ENCODE measurements at places on chromosomes 2 and 18.

DNA sequence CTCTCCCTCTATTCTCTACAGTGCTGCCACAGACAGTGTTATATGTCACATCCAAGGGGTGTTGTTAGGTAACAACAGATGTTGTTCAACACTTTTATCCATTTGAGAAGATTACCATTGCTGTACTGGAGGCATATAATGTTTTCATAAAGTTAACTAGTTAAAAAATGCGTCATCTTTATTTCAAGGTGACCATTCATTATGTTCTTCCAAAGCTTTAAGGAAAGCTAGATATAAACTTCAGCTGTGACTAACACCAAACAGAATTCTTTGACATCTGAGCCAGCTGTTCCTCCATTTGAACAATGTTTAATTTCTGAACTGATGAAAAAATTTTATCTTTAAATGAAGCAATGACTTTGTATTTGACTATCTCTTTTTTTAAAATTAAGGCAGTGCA lies 1099.6 kb upstream of the TMEFF2 start:
- DNase-seq = no peak

- no peak for DNase-seq
Observed at GRCh38 chr2:211798868-211799267, 739.7 kb downstream of the ERBB4 start.

GRCh38 chr2:176536439-176537133 lies 267.3 kb downstream of the MTX2 start:
- DNase-seq = no peak

DNA sequence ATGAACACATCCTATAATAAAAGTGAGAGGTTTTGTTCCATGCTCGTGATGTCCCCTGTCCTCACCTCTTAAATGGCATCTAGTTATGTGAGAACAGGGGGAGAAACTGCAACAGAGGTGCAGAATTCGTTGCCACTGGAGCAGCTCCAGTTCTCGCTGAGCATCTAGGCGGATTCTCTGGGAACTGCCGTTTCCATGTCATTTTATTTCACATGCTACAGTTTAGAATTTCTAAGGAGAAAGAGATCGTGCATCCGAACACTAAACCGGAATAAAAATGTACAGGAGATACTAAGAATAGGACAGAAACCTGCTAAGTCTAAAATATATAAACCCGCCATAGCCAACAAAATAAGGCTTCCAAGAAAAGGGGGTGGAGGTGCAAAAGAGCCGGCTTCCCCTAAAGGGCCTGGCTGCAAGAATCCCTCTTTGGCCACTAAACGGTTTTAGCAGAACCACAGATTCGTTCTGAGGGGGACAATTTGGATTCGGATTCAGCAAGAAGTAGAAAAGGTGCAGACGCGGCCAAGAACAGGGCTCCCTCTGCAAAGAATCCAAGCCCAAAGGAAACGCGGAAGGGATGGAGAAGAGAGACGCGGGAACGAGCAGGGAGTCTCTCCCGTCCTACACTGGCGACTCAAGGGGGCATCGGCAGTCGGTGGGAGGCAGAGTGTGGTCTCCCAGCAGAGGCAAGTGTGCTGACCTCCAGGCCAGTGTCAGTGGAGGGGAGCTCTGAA lies 1.3 kb downstream of the TMEM163 start:
- no peak for DNase-seq

DNA sequence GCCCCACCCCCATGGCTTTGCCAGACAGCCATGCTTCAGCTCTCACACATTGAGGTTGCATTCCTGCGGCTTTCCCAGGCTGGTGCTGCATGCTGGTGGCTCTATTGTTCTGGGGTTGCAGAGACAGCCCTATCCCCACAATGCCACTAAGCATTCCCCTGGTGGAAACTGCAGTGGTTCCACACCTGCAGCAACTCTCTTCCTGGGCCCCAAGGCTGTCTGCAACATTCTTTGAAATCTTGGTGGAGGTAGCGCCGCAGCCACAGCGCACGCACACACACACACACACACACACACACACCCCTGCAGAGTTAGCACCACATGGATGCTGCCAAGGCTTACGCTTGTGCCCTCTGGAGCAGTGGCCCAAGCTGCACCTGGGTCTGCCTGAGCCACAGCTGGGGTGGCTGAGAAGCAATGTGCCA lies 21.4 kb downstream of the SFXN5 start:
- DNase-seq = no peak

GRCh38 chr2:112092286-112093041 lies 37.4 kb downstream of the TMEM87B start:
- no peak for DNase-seq

GRCh38 chr18:77000527-77000926 lies 132.1 kb downstream of the MBP start:
- DNase-seq = no peak

DNA sequence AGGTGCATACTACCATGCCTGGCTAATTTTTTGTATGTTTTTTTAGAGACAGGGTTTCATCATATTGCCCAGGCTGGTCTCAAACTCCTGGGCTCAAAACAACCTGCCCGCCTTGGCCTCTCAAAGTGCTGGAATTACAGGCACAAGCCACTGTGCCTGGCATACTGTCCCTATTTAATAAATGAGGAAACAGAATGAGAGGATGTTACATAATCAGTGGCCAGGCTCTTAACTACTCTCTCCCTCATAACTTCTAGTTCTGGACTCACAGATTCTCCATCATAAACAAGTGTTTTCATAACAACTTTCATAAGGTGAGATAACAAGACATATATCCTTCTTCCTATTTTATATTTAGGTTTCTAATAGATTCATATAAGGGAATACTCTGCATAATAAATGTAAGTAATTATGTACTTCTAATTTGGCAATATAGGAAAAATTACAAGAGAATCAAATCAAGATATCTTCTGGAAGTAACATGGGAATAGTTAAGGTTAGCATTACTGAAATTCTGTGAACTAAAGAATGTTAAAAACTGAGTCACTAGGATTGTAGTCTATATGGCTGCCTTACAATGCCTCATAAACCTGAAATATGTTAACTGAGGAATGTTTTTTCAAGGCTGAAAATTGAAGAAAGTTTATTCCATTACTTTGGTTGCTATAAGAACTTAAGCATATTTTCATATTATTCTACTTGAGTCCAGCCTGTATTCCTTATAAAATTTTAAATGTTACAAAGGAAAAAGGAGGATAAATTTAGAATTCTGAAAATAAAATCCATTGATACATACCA lies 71.3 kb downstream of the SLC25A12 start:
- DNase-seq = no peak

- DNase-seq = no peak
Observed at GRCh38 chr2:13193900-13194299, 477.2 kb downstream of the TRIB2 start.

DNA sequence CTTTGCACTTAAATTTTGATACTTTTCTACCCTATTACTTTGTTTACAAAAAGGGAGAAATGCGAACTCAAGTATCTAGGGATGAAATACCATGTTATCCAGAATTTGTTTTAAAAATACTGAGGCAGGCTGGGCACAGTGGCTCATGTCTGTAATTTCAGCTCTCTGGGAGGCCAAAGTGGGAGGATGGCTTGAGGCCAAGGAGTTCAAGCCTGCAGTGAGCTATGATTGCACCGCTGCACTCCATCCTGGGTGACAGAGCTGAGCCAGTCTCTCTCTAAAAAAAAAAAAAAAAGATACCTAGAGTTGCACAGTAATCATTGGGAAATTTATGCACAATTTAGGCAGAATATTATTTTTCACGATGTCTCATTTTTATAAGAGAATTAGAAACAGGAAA lies 12.4 kb upstream of the VAPA start:
- DNase-seq = no peak
